ENCODE measurements at places on chromosomes 11 and 22.

DNA sequence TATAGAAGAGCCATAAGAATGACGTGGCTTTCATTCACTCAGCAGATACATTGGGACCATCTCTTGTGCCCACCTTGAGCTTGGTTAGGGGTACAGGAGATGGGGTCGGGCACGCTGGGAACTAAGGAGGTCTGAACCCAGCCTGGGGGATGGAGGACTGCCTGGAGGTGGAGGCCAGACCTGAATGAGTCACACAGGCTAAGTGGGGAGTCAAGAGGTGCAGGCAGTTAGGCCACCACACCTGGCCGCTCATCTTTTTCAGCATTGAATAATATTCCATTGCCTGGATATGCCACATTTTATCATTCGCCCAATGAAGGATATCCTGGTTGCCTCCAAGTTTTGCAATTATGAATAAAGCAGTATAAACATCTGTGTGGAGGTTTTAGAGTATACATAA, 3.8 kb upstream of the PPIL2 start:
- DNase-seq = no peak

DNA sequence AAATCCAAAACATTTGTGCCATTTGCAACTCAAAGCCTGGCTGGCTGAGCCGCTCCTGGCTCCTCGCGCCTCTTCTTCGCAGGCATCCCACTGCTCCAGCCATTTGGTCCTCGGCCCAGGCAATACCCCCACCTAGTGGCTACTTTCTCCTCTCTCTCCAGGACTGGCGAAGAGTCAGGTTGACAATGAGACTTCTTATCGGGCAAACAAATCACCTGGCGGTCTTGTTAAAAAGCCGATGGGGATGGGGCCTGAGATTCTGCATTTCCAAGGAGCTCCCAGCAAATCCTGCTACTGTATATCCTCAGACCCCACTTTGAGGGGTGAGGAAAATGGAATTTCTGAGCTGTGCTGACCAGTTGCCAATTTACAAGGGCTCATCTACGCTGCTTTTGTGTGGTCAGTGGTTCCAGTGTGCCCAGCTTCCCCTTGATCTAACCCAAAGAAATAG, 89.0 kb downstream of the ISX start:
- no peak for DNase-seq

DNA sequence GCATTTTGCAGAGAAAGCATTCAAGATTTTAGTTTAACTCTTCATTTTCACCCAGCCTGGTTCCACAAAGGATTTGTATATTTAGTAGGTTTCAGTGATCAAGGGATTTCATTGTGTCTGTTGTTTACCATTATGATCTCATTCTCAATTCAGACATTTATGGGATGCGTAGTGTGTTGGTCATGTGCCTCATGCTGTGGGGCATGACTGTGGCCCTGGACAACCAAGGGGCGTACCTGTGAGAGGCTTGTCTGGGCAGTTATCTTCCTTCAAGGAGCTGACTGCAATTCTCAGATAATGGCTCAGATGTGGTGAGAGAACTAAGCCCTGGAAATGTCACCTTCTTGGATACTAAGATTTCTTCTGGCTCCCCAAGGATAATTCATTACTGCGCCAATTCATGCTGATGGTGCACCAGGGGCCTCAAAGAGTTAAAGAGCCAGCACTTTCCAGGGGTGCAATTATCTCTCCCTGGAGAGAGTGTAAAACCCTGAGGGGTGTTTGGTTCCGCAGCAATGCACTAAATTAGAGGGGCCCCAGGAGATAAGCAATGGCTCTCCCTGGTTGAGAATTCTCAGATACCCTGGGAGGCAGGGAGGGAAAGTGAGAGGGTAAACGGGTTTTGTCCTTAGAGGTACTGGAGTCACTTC, 32.2 kb downstream of the SLC6A5 start:
- no peak for DNase-seq

DNA sequence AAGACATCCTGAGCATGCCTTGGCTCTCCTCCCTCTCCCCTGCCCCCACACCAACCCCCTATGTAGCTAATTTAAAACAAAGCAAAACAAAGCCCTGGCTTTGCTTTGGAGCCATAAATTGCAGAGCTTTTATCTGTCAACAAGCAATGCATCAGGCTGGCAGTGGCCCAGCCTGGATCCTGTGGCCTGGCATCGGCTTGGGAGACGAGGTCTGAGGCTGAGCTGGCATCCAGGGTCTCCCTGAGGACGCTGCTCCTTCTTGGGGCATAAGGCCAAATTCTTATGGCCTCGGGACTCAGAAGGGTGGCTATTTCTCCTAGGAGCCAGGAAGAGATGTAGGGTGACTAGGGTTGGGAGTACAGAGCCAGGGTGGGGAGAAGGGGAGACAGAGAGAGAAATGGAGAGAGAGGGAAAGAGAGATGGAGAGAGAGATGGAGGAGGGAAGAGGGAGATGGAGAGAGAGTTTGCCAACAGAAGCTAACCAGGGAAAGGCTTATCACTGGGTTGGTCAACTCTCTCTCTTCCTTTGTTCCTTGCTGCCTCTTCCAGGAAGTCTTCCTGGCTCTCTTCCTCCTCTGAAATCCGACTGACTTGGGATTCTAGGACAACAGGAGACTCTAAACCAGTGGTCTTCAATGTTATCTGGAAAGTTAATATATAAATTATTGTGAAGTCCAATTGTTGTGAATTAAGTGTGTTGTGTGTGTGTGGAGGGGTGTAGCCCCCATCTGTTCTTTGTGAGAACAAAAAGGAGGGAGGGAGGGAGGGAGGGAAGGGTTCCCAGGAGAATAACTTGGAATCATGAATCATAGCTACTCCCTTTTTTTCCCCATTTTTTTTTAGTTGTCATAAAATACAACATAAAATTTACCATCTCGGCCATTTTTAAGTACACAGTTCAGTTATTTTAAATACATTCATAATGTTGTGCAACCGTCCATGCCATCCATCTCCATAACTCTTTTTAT, 29.1 kb downstream of the TSPAN18 start:
- DNase-seq = no peak

DNA sequence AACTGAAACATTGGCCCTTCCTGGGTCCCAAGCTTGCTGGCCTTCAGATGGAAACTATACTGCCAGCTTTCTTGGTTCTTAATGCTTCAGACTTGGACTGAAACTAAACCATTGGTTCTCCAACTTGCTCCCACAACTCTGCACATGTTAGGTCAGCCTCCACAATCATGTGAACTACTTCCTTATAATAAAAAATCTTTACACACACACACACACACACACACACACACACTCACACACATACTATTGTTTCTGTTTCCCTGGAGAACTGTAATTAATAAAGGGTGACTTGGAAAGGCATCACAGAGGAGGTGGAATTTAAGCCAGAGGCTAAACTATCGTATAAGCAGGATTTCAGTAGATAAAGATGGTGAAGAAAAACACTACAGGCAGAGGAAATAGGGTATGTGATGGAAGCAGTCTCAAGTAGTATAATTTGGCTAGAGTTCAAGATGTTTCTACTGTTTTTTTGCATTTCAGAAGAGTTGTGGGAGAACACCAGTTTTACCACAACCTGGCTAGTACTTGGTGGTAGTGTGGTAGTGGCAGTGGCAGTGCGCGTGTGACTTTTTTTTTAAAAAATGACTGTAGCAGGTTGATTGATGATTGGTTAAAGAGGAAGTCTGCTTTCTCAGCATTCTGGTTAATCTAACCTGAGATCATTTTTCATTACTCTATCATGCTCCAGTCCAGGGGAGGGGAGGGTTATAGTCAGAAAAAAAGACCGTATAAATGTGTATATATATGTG, 70.1 kb downstream of the PDE3B start:
- no peak for DNase-seq

DNA sequence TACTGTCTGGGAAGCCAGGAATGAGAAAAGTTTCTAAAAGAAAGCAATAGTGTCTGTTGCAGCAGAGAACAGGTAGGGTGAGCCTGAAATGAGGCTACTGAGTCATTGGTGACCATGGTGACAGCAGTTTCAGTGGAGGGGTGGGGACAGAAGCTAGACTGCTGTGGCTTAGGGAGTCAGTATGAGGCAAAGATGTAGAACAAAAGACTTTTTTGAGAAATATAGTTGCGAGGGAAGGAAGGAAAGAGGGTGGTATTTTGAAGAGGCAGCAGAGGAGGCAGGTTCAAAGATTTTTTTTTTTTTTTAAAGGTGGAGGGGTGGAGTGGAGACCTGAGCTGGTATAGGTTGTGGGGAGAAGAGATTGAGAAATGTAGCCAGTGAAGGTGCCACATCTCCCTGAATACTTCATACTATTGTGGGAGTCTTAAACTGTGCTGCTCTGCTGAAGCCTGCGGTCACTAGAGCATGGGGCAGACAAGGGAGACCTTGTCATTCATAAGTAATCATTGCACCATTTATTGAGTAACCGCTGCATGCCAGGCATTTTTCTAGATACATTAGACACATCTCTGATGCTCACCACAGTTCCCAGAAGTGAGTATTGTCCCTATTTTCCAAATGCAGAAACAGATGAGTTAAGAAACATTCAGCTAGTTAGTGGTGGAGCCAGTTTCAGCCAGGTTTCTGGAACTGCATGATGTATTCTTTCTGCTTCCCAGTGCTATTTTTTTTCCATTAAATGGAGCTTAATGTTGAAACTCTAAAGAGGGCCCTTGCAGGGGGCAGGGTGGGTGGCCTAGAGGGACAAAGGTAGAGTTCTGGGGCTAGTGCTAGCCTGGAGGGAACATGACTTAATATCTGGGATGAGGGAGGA, 49.9 kb downstream of the STIM1 start:
- peak; percentile 49 for DNase-seq

- no peak for DNase-seq
These were observed 40.7 kb downstream of the CSTPP1 start for GRCh38 chr11:46977038-46977813.

GRCh38 chr11:86906198-86906597, 49.0 kb downstream of the FZD4 start:
- no peak for DNase-seq

- no peak for DNase-seq
These were observed 34.5 kb downstream of the C11orf65 start for GRCh38 chr11:108432783-108433182.

DNA sequence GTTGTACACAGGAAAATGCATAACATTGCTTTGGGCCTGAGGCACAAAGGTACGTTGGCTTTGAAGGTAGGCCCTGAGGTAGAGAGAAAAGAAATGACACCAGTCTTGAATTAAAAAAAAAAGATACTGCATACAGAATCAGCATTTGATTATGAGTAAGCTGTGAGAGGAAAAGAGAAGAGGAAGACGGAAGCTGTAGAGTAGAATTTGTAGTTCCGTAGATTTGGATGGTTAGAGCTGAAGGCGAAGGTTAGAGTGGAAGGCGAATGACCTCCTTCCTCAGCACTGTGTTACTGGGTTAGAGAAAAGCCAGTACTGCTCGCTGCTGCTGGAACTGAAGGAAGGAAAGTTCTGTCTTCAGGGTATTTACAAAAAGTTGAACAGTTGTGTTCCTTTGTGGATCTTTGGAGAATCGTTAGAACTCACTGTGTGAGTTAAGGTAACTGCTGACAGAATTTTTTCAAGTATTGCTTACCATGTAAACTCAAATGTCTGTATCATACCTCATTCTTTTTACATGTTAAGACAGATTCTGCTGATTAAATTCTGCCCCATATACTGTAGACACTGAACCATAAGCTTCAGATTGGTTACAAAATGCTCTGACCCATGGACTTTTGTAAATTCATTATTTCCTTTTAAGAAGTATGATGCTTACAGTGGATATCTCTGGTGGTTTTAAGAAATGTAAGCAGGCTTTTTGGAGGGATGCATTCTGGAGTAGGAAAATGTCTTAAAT, 50.2 kb downstream of the MCAM start:
- DNase-seq = no peak

GRCh38 chr11:123608945-123609344, 45.5 kb downstream of the SCN3B start:
- no peak for DNase-seq

GRCh38 chr11:63663809-63664208, 7.4 kb downstream of the ATL3 start:
- DNase-seq = no peak

GRCh38 chr11:79940165-79940564, 499.3 kb upstream of the TENM4 start:
- no peak for DNase-seq

DNA sequence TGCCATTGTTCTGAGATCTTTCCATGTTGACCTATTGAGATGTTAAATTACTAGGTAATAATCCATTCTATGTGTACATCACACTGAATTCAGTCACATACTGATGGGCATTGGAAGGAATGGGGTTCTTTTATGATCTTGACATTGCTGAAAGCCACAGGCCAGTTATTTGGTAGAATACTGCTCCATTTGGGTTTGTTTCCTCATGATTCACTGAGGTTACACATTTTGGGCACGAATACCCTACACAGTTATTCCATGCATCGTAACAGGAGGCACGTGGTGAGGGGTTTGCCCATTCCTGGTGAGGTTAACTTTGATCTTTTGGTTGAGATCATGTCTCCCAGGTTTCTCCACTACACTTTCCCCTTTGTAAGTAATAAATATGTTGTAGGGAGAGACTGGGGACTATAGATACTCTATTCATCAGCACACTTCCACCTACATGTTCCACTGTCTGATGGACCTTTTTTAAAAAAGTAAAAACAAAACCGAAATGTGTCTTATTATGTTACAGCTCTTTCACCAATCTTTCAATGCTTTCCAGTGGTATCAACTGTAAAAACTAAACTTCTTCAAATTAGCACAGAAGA, 12.0 kb upstream of the FOLR1 start:
- peak; percentile 6 for DNase-seq

DNA sequence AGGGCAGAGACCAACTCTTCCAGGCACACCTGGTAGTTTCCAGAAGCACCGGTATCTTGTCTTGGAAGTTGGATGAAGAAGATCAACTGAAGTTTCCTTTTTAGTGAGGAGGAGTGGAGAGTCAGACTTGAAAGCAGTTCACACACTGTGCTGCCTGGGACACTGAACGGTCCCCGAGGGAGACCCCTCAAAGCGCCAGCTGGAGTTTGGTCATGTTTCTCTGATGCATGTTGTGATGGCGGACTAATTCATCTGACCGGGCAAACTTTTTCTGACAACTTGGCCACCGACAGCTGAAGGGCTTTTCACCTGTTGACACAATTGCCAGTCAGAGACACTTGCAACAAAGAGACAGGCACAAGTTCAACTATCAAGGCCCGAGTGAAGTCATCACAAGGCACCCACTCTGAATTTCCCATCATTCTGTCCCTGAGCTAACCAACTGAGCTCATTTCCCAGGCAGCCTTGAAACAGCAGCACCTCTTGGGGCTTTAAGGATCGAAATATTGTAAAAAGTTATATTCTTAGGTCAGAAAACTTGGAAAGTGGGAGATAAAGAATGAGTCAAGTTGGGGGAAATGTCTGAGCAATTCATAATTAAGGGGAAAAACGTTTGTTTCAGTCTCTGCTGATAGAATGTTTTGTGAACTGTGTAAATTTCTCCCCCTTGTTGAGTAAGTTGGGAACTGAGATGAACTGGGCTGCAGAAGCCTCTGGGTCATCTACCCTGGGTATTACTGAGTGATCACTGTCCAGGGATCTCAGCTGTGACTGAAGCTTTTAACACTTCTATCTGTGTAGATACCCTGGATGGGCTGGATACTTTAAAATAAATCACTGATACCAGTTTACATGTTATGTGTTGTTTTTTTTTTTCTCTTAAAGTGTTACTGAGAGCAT, 46.2 kb downstream of the WT1 start:
- DNase-seq = no peak

DNA sequence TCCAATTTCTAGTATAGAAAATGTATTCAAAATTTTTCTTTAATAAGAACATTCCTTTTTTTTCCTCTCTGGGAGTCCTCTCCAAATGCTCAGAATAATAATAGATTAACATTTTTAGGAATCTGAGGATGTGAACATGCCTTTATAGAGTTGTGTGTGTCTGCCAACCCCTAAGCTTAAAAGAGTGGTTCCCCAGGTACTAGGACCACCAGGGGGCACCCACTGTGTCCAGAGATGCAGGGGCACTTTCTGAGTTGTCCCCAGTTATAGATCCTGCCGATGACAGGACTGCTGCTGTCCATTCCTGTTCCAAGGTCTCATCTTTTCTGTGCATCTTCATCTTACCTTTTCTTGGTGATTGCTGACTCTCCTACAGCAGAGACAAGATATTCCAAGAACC, 27.0 kb upstream of the MICAL2 start:
- no peak for DNase-seq

Measured in activated T-cell treated with anti-CD3 and anti-CD28 coated beads for 48 hours (primary cell).